ENCODE measurements at places on chromosomes 3 and 15.

DNA sequence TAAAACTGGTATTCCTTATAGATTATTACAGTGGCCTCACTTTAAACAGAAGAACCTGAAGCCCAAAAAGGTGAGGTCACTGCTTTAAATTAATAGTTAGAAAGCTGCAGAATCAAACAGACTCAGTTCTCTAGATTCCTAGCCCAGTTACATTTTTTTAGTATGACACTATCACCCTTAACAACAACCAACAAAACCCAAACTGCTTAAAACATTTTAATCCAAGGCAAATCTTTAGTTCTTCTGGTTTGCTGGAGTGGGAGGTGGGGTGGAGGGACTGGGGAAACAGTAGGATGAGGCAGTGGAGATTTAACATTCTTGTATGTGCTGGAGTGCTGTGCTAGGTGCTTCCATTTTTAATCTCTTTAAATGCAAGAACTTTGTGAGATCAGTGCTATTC is 631.6 kb upstream of the KCNMB2 start:
- no peak for DNase-seq

GRCh38 chr15:25740383-25741255 is 122.5 kb downstream of the ATP10A start:
- no peak for DNase-seq

- no peak for DNase-seq
These were observed 150.2 kb downstream of the SMAD6 start for GRCh38 chr15:66852064-66852905.

- no peak for DNase-seq
These were observed 21.4 kb downstream of the GRAMD2A start for GRCh38 chr15:72176159-72176558.

All from T-helper 9 cell (primary cell).